GM12865 (cell line): ENCODE measurements at places on chromosomes 11 and 22.
A peak's percentile ranks its signal among the peaks of the same experiment; 100 is the strongest.

- peak; percentile 76 for DNase-seq
Measured at GRCh38 chr11:83723999-83724398, 437.8 kb upstream of the CCDC90B start.

DNA sequence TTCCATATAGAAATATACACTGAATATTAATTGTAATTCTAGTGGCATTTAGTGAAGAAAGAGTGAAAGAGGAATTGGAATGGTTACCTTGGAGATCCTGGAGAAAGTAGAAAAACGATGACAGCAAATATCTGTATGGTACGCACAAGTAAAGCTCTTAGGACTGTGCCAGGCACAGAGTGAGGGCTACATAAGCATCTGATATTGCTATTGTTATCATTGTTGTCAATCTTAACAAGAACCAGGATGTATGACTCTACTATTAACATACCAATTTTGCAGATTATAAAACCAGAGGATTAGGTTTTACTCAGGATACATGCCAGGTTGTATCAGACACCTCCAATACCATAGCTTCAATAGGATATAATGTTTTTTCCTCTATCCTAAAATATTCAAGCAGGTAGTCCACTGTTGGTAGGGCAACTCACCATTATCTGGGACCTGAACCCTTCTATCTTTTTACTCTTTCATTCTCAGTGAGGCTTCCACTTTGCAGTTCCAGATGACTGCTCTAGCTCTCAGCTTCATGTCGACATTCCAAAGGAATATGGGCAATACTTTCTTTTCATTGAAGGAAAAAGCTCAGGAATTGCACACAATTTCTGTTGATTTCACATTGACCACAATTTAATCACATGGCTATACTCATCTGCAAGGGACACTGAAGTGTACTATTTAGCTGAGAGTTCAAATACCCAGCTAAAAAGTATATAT, 73.2 kb downstream of the RAB38 start:
- DNase-seq, result no peak

DNA sequence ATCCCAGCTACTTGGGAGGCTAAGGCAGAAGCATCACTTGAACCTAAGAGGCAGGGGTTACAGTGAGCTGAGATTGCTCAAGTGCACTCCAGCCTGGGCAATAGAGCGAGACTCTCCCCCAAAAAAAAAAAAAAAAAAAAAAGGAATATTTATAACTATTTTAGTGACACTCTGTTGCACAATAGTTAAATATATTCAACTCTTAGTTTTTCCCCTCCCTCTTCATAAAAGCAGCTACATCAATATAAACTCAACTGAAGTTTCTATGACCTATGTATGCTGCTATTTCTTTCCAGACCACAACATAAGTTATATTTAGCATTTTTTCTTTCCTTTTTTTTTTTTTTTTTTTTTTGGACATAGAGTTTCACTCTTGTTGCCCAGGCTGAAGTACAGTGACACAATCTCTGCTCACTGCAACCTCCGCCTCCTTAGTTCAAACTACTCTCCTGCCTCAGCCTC, 19.2 kb downstream of the CELF1 start:
- no peak for DNase-seq

DNA sequence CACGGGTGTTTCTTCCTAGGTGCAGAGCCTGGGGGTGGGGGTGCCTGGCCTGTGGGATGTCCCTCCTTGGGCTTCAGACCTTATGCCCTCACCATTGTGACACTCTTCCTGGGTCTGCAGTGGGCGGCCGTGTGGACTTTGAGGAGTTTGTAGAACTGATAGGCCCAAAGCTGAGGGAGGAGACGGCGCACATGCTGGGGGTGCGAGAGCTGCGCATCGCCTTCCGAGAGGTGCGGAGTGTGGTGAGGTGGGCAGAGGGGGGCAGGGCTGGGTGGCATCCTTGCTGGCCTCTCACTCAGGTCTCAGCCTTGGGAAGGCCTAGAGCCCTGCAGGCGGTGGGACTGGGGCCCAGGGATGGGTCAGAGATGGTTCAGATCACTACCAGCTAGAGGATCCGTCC, 2.3 kb downstream of the CABP4 start:
- DNase-seq, result no peak

DNA sequence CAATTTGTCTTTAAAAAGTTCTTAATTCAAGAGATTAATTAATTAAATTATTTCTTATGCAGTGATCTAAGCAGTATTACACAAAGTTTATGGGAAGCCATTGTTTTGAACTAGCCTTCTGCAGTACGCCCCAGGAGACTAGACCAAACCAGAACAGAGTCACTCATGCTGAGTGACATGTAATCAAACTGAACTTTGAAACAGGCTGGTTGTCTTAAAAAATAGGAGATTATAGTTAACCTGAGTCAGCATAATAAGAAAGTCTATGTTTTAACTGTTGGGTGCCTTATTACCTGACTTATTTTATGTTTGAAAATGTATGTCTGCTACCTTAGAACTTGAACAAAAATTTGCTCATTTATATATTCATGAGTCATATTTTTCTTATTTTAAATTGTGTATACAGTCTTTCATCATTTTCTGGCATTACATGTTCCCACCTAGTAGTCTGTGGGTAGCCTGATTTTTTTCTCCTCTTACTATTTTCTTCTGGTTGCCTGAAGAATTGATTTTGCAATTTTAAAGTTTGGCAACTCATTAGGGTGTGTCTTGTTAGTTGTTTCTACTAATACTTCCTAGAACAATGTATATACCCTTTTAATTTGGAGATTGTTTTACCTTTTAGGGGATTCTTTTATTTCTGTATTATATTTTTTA, 161.4 kb downstream of the AASDHPPT start:
- no peak for DNase-seq

GRCh38 chr11:114354076-114354475, 46.2 kb downstream of the C11orf71 start:
- no peak for DNase-seq

DNA sequence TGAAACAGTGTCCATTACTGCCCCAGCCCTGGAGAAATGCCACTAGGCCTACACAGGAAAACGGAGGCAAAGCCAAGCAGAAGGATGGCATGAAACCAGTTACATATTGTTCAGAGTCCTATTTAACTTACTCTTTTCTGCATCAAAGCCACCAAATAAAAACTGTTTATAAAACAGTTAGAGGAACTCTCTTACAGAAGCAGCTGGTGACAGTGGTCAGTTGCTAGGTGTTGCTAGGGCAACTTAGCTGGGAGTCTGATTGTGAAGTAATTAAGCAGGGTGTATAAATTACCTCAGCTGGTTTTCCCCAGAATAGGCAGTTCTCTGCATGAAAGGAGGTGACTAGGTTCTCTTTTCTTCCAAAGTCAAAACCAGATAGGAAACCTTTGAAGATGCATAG, 115.6 kb upstream of the ZBED5 start:
- DNase-seq, result no peak

DNA sequence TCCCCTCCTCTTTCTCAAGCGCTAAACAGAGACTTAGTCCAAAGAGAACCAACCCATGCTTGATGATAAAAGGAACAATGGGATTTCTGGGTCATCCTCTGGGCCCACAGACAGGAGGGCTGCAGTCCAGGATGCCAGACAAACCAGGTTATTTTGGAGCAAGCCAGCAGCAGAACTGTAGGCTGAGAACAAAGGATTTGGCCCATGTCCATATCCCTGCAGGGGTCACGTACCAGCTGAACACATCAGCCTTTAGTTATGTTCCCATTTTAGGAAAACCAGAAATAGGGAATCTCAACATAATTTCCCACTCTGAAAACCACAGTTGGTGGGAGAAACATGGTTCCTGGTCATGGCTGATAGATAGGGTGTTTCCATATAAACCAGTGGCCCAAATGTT, 533.6 kb upstream of the CADM1 start:
- DNase-seq, result no peak

- peak; percentile 50 for DNase-seq
Measured at GRCh38 chr11:65262776-65263175, 1.0 kb downstream of the POLA2 start.

DNA sequence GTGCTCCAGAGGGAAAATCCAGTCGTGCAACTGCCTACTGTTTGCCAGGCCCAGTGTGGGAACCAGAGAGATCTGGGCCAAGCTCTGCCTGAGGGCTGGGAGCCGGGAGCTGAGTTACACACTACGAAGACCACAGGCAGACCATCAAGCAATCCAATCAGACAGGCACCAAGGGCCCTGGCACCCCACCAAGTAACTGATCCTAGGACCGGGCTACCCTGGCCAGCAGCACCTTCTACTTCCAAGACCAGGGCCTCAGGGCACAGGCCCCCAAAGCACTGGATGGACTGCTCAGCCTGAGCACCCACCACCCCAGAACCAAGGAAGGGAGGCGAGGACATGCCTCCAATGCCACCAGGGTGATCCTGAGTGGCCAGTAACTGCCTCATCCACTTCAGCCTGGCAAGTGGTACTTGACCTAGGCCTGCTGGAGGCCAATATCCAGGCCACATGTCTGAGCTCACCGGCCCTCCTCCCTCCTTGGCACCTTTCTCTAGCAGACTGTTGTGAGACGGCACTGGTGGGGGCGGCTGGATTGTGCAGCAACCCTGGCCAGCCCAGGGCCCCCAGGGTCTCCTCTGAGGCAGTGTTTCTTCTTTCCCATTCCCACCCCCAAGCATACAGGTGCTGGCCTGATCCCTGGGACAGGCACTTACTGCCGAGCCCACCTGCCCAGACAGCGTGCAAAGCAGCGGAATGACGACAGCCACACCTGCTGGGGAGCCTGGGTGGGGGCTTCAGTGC, 20.7 kb upstream of the ARFGAP3 start:
- no peak for DNase-seq

GRCh38 chr22:40898850-40899357, 37.0 kb upstream of the DNAJB7 start:
- peak; percentile 68 for DNase-seq

DNA sequence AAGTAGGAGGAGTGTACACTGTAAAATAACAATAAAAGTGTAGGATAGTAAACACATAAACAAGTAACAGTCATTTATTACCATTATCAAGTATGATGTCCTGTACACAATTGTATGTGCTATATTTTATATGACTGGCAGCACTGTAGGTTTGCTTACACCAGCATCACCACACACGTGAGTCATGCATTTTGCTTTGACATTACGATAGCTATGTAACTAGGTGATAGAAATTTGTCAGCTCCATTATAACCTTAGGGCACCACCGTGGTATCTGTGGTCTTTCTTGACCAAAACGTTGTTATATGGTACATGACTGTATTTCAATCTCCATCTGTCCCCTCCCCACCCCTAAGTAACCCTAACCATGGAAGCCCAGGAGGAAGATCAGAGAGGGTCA, 1.1 kb downstream of the DNAL4 start:
- no peak for DNase-seq
